PC-9 (cell line): ENCODE measurements at places on chromosomes 4 and X.

DNA sequence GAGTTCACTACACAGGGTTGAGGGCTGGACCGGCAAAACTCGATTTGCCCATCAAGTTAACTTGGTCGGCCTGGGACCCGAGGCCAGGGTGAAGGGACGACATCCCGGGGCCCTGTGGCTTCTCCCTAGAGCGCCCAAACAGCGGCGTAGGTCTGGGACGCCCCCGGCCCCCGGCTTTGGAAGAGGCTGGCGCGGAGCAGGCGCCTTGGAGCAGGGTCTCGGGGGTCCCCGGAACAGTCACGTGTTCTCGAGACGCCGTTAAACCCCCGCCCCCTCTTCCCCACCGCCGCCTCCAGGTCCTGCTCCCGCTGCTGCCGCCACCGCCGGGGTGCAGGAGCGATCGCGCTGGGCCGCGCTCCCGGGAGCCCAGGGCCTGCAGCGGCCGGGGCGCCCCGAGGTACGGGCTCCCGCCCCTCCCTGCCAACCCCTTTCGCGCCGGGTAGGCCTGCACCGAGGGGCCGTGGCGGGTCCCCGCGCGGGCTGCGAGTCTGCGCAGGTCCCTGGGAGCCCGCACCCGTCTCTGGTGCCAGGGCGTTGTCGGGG lies at the start of gene NPY5R:
TSS of gene NPY5R (plus strand) at position 289 of the 543 bp plus-strand sequence. CDS start 6,382 bp downstream, outside the sequence.
- DNase-seq, result no peak

- no peak for DNase-seq
These were observed 133.5 kb downstream of the REELD1 start for GRCh38 chr4:146347822-146348221.

GRCh38 chrX:24150051-24150790 lies 692 bp downstream of the ZFX start:
- peak; percentile 77 for DNase-seq

- no peak for DNase-seq
These were observed 224.5 kb upstream of the CENPE start for GRCh38 chr4:103422467-103423219.

- no peak for DNase-seq
These were observed 471.5 kb downstream of the CCSER1 start for GRCh38 chr4:90598741-90599140.

DNA sequence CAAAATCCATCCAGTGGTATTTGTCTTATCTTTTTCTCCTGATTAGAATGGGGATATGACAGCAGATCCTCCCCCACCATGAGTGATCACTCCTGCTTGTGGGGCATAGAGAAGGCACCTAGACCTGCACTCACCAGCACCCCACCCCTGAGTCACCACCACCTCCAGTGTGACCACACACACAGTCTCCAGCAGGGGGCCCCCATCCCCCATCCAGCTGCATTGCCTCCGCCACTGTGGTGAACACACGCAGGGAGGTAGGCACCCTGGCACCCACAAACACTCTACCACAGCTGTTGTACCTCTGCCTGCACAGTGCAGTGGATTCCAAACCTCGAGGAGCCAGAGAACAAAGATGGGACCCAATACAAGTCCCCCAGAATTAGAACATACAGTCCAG lies 9.0 kb upstream of the MAGEA8 start:
- DNase-seq, result peak; percentile 34

DNA sequence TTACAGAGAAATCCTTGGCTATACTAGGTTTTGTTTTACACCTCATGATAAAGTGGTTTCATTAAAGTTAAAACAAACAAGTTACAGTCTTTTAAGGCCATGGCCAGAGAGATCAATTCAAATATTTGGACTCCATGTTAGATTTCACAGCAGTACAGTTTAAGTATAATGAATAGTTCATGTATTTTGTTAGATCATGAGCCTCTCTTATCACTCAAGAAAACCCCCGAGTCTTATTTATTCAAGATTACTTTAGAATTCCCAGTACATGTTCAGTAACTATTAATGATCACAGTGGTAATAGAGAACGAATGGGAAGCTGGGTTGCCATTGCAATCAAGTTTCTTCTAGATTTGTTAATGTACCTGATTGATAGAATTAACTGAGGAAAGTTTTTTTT lies 15.2 kb downstream of the PDLIM5 start:
- DNase-seq, result no peak

GRCh38 chrX:129549124-129549523 lies 9.1 kb downstream of the OCRL start:
- DNase-seq, result no peak

DNA sequence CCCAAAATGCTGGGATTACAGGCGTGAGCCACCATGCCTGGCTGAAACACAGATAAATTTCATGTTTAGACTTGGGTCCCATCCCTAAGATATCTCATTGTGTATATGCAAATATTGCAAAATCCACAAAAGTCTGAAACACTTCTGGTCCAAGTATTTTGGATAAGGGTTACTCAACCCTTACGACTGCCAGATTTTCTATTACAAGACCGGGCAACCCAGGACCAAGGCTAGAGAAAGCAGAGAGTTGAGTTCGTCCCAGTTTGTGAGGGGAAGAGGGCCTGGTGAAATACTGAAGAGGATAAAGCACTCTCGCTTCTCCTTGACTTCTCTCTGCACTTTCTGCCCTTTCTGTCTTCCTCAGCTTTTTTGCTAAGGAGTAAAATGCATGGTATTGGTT lies 34.5 kb downstream of the ZFX start:
- DNase-seq, result no peak

DNA sequence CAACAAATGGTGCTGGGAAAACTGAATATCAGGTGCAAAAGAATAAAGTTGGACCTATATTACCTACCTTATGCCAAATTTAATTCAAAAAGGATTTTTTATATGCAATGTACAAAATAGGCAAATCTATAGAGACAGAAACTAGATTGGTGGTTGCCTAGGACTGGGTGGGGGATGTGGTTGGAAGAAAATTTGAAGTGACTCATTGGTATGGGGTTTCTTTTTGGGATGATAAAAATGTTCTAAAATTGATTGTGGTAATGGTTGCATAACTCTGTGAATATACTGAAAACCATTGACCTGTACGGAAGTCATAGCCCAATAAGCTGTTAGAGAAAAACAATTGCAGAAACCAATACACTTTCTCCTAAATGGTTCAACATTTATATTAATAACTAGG lies 72.1 kb downstream of the COL4A5 start:
- DNase-seq, result no peak

DNA sequence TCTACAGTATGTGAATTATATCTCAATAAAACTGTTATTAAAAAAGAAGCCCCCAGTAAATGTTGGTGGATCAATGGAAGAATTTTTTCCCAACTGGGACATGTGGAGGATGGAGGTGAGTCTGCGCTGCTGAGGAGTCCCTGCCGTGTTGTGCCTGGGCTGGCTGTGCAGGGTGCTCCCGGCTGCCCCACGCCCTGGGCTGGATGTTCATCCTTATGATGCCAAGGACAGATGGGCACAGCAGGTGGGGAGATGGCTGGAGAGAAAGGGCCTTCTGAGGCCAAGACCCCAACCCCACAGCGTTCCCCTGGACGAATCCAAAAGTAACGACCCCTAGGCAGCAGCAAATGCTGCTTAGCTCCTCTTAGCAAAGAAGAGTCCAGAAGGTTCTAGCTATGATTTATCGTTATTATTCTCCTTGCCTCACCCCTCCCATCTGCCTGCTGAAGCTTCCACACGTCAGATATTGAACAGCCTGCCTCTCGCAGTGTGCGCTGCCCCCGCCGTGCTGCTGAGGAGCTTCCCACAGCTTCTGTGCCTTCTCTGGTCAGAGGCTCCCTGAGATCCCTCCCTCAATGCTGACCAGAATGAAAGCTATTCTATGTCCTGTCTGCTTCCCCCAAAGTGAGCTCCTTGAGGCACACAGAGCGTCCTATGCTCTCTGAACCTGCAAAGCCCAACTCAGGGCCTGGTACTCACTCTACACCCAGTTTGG lies 26.5 kb downstream of the HMX1 start:
- DNase-seq, result no peak

- peak; percentile 71 for DNase-seq
These were observed 38.9 kb downstream of the PRIMPOL start for GRCh38 chr4:184688447-184688846.

DNA sequence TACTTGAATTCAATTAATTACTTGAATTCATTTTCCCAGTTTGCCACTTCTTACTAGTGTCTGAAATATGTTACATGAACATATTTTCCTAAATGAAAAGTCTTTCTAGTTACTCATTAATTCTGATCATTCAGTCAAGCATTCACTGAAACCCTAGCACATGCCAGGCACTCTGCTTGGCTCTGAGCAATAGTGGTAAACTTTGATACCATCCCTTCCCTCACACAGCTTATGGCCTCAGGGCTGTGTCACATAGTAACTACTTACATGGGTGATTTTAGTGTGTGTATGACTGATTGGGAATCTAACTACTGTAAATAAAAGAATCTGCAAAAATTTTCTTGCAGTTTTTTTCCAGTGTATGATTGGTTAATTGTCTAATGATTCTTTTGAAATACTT lies 32.7 kb downstream of the METAP1 start:
- no peak for DNase-seq

DNA sequence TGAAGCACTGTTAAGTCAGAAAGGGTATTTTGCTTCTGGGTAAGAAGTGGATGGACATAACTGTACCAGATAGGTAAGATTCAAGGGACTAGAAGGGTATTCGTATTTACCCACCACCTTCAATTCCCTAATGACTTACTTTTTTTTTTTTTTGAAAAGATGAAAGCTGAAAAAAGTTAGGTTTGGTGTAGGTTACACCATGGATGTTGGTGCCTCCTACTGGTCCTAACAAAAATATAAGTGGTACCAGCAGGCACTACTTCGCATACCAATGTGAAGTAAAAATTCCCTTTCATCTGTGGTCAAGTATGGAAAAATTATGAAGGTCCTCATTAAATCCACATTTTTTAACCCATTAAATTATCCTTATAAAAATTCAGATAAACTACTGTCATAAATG lies 7.2 kb downstream of the ANKRD17 start:
- DNase-seq, result no peak

DNA sequence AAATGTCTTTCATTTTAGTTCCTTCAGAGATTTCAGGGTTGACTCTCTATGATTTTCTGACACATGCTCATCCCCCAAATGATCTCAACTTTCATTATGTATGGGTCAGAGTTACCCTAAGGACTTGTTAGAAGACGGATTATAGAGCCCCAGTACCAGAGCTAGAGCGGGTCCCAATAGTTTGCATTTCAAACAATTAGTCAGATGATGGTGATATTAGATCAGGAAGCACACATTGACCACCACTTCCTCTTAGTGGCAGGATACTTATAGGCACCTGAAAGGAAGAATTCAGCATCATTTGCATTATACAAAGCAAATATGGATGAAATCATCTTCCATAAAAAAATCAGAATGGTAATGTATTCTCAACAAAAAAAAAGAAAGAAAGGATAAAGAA lies 106.1 kb downstream of the GALNTL6 start:
- DNase-seq, result no peak

GRCh38 chrX:48960291-48960690 lies 2.9 kb upstream of the OTUD5 start:
- no peak for DNase-seq

GRCh38 chrX:64204252-64204651 lies 1.3 kb downstream of the AMER1 start:
- DNase-seq, result no peak

GRCh38 chr4:79679859-79680258 lies 271.8 kb upstream of the GK2 start:
- no peak for DNase-seq

- DNase-seq, result peak; percentile 79
These were observed at the start of gene PSAPL1 for GRCh38 chr4:7434766-7435150. TSS of gene PSAPL1 (minus strand) at chr4:7434930. CDS start at chr4:7434879, 51 bp downstream.

- peak; percentile 15 for DNase-seq
These were observed 11.4 kb downstream of the ASIC5 start for GRCh38 chr4:155854582-155855226.
